Fibroblast of skin of scalp (primary cell): ENCODE measurements at places on chromosomes 16 and 17.
A peak's percentile ranks its signal among the peaks of the same experiment; 100 is the strongest.

GRCh38 chr16:49466881-49467280 is 93.3 kb downstream of the C16orf78 start:
- no peak for DNase-seq

DNA sequence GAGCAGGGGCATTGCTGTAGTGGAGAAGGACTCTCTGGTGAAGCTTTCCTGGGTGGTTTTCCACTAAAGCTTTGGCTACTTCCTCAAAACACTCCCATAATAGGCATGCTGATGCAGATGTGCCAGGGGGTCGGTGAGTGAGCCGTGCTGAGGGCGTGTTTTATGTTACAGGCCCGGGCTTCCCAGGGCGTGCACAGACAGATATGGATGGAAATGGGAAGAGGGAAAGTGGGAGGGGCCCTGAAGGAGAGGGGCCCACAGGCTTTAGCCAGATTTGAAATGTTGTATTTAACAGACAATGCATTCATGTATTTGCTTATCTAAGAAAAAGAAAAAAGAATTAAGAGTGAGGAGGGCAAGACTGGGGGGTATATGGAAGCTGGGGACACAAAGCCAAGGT is 56.3 kb downstream of the IL21R start:
- no peak for DNase-seq

GRCh38 chr17:81331527-81332043 is 36.5 kb upstream of the SLC38A10 start:
- no peak for DNase-seq

- peak; percentile 97 for DNase-seq
Measured at GRCh38 chr16:68658341-68658973, 13.3 kb downstream of the CDH3 start.

DNA sequence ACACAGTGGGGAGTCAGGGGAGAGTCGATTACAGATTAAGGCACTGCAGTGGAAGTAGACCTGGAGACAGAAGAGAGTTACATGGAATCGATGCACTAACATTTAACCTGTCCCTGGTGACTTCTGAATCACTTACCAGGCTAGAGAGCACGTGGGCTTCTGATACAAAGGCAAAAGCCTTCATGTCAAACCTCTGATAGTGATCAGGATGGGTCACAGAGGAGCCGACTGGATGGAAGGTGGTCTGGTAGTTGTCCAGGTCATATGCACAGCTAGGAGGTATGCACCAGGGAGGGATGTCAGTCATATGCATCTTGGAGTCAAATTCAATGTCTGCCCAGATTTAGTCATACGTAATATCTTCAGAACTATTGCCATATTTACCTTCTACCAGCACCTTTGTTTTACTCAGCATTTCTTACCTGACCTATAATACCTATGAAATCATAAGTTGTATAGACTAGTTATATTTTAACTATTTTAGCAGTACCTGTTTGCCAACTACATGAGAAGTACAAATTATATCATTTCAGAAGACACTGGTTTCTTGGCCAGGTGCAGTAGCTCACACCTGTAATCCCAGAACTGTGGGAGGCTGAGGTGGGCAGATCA is 11.7 kb downstream of the ZP2 start:
- no peak for DNase-seq

GRCh38 chr16:9042533-9042932 is 48.9 kb upstream of the HAPSTR1 start:
- DNase-seq, result no peak

GRCh38 chr16:35910409-35910808 is 2451.0 kb downstream of the TP53TG3F start:
- DNase-seq, result no peak

GRCh38 chr16:54816471-54816870 is 114.2 kb upstream of the IRX5 start:
- DNase-seq, result no peak

DNA sequence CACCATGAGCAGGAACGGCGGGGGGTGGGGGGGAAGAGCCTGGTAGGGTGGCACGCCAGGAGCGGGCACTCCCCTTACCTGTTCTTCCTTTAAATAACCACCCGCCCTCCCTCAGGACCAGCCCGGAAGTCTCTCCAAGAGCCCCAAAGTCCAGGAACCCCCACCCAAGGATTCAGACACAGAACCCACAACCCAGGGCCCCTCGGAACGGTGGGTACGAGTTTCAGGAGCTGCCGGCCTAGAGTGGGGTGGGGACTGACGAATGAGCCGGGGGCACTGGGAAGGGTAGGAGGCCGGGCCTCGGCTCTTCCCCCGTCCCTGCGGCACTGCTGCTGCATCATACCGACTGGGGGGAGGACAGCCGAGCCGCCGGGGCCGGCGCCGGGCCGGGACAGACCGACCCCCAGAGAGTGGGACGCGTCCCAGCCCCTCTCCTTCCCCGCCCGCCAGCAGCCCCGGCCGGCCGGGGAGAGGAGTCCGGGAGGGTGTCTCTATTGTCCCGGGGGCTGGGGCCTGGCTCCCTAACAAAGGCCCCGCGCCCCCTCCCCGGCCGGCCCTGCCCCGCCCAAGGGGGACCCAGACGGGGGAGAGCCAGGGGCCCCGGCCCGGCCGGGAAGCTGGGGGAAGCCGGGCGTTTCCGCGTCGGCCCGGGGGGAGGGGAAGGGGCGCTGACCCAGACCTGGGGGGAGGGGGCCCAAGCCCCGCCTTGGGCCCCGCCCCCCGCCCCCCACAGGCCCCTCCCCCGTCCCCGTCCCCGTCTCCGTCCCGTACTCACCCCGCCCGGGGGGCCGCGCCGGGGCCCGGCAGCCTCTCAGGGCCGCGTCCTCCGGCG is 747 bp downstream of the ATXN7L3 start:
- DNase-seq, result peak; percentile 76

DNA sequence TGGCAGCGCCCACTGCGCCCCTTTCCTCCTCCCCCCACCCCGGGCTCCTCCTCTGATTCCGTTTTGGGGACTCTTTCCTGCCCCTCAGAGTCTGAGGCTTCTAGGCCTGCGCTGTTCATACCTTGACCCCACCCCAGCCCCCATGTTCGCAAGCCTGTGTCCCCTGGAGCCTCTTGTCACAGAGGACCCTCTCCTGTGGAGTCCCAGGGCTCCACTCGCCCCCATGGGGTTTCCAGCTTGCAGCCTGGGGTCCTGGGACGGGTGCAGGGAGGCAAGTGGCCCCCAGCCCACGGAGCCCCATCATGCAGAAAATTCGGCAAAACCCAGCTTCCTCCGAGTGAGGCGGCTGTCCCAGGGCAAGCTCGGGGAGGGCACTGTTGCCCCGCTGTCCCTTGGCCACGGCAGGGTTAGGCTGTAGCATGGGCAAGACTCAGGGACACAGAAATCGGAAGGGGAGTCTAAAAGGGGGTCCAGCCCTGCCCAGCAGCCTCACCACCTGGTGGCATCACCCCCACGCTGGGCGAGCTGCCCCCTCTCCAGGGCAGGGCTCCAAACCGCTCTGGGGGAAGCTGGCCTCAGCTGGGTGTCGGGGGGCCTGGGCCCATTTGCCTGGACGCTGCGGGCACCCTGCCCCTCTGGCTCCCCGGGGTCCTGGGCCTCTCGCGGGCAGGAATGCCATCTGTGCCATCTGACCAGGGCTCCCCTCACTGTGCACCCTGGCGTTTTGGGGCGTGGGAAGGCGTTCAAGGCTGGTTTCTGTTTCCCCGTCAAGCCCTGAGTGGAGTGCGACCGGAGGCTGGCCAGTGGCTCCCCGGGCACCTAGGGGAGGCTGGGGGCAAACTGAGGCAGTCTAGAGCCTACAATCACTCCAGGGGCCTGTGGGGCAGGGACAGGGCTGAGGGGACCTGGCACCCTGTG is 11.5 kb upstream of the BAHCC1 start:
- no peak for DNase-seq

DNA sequence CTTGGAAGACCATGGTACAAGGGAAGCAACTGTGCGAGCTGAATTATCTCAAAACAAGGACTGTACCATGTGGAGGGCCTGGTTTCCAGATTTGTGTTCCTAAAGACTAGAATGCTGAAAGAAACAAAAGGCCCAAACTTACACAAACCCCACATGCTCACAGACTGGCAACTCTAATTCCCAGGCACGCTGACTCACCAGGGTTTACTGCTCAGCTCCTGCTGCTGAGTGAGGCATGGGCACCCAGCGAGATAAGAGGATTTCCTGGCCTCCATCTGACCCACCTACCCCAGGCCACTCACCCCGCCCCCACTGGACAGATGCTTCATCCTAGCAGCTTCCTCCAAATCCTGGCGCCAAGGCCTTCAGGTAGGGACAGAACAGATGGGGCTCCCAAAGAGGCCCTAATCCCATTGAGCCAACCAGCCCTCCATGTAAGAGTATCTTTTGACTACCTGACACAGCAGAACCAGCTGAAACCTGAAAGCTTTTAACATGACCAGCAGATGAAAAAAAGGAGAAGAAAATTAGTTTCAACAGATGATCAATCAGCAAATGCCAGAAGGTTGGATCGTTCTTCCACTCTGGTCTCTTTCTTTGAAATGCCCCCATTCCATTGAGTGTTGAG is 33.9 kb downstream of the DCUN1D3 start:
- peak; percentile 76 for DNase-seq

DNA sequence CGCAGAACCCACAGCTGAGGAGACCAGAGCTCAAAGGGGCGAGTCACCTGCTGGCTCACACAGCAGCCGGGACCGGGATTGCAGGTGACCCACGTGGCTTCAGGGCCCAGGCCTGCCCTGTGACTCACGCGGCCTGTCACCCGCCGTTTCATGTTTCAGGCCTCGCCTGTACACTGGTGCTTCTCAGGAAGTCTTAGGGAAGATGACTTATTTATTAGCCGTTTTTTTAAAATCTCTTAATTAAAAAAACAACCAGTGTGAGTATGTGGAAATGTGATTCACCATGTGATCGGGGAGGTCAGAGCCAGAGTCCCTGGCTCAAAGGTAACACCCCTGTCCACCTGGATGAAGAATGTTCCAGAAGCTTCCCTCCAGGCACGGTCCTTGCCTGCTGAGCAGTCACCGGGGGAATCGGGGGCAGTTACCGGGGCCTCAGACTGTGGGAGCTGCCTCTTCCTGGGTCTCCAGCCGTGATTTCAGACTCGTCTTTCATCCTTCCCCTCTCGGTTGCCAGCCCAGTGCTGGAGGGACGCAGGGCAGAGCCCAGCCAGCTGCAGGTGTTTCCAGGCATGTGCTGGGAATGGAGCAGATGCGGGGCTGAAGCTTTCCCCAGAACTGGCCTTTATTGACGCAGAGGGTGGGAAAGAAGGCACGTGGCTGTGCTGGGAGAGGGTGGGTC is 49.3 kb downstream of the CMIP start:
- peak; percentile 62 for DNase-seq

DNA sequence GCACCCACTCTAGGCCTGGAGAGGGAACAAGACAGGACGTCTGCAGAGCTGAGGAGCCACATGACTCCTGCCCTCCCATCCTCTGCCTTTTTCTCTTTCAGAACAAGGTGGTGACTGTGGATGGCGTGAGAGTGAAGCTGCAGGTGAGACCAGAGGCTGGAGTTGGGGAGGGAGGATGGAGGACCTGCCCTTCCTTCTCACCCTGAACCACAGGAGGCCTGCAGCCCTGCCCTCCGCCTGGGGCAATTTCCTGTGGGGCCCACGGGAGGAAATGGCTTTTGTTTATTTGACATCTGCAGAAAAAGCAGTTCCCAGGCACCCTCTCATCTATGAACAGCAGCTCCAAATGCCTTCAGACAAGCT is 5.1 kb downstream of the RAB37 start:
- DNase-seq, result no peak

GRCh38 chr16:49924078-49924477 is 68.2 kb upstream of the ZNF423 start:
- DNase-seq, result no peak

DNA sequence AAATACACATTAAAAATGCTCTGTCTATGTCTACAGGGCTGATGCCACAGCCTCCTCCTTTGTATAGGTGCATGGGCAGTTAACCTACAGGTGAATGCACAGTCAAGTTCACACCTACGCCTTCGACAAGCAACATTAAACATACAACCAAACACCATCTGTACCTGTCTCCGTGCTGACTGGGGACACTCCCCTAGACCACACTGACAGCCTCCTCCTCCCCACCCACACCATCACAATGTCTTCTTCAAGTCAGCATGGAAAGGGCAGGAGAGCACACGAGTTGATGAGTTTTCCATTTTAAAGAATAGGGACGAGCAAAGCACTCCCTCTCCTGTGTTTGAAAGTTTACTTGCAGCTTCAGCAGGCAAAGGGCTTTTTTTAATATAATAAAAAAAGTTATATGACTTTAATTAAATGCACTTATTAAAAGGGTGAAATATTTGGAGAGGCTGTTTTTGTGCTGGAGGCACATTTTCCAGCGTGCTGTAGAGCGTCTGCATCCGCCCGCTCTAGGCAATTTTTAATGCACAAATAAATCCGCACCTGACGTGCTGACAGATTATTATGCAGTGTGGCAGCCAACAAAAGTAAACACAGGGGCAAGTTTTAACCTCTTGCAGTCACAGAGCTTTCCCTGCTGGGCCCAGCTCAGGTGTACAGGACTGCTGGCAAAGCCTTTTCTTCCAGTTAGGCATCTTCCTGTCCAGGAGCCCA is 367.9 kb downstream of the SOX9 start:
- no peak for DNase-seq

GRCh38 chr17:81148571-81148970 is 16.7 kb upstream of the PVALEF start:
- DNase-seq, result no peak

DNA sequence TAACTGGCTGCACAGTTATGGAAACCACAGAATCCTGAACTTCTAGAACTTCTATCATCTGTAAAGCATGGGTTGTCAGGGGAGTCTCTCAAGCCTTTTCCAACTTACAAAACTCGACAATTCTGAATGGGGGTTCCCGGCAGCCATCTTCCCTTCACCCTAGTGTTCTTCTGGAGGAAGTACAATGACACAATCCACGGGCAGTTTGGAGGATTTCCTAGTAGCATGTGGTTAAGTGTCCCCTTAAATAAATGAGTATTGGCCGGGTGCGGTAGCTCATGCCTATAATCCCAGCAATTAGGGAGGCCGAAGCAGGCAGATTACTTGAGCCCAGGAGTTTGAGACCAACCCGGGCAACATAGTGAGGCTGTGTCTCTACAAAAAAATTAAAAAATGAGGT is 2.1 kb downstream of the SLC16A6 start:
- no peak for DNase-seq

DNA sequence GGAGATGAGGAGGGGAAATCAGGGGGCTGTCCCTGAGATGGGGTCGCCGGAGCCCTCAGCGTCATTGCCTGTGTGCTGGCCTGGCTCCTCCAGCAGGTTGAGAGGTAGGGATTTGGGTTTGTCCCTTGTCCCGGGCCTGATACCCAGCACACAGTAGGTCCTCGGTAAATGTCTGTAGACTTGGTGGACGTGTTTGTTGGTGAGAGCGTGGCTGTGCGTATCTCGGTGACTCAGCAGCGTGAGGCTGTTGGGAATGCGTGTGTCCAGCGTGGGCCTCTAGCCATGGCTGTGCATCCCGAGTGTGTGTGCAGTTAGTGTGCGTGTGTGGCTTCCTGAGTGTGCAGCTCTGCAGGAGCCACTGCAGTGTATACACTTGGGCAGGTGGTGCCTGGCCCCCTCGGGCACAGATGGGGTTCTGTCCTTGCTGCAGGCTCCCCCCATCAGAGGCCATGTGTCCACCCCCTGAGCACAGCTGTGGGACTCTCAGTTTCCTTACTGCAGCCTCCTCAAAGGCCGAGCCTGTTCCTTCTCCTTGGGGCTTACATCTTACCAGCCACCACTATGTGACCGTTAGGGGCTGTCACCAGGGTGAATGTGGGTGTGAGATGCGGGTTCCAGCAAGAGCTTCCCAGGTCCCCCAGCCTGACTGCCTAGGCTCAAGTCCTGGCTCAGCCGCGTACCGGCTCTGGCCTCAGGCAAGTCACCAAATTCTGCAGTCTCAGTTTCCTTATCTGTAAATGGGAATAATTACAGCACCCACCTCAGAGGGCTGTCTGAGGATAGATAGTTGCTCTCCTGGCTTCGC is 5.7 kb downstream of the NECAB2 start:
- no peak for DNase-seq

GRCh38 chr16:66924527-66925321 is 611 bp downstream of the RRAD start:
- no peak for DNase-seq
